Motor neuron (in vitro differentiated cells): ENCODE measurements at places on chromosomes 5 and 9. TPM values are rescaled to one million over a fixed set of nuclear protein-coding genes. Genes with fewer than 3 reads are reported as not detected.

DNA sequence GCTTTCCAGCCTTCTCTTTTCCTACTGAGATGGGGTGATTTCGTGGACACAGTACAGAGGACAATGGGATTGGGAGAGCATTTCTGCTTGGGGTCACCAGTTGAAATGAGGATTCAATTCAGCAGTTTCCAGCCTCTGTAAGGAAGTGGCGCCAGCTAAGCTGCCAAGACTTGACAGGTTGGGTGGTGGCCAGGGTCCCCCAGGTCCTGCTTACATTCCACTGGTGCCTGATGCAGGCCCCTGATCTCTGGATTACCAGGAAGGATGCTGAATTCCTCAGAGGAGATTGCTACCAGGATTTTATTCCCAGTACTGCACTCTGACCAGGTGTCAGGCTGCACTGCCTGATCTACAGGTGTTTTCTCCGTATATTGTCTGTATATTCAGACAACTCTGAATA is 119.7 kb downstream of the PSD2 start:
- no peak for ATAC-seq

Gene GDA
- 0.11 and 0.25 TPM in 2 replicates for total RNA-seq

DNA sequence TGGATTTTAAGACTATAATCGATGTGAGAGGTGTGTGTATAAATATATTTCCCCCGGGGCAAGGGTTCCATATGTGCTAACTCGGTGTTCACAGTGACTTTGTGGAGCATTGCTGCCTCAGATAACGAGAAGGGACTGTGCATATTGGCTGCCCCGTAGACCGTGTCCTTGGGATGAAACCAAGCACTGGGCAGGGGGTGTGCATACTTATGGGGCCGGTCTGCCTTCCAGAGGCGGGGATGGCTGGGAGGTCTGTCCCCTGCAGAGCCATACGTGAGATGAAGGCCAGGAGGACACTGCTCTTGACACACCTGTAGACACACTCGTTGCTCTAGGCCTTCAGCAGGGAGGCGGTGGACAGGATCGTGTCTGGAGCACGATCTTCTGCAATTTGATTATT is 56.0 kb upstream of the ZNF354A start:
- no peak for ATAC-seq

Gene NEURL1B
- total RNA-seq = 5.1 and 5.9 TPM in 2 replicates

Gene NRARP
- 20.5 and 22.4 TPM in 2 replicates for total RNA-seq

GRCh38 chr5:72996632-72997031 is 40.8 kb downstream of the FCHO2 start:
- ATAC-seq = no peak

DNA sequence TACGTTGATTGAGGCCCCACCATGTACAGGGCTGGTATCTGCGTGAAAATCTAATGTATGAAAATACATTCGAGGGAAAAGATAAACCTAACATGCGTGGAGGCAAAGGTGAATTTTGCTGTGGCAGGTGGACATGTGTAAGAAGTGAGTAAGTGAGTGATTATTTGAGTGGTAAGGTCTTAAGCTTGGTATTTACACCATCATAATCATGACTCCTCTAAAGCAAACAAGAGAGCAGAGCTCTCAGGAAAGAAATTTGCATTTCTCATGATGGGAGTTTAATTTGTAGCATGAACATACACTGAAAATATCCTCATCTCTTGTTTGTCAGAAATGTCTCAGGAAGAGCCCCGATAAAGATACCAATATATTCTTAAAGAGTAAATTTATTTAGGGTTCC is 260.6 kb downstream of the PSAT1 start:
- ATAC-seq = no peak

Gene GNA14
- 0.23 and 0.79 TPM in 2 replicates for total RNA-seq

DNA sequence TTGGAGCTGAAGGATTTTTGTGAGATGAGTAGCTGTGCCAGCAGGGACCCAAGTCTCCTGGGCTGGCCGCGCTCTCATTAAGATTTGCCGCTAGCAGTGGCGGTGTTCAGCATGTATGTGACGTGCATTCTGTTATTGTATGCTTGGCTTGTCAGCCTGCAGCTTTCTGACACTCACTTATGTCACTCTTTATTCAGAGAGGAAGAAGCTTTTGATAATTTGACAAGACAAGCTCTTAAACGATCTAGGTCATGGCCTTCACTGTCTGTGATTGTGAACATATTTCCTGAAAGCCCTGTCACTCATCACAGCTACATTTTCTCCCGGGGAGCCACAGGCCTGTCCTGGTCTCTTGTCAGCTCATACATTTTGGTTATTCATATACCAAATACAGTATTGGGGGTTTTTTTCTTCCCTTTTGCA is 98.2 kb upstream of the GRHPR start:
- no peak for ATAC-seq

Gene TMEM174
- not detected in 2 replicates for total RNA-seq

Gene ACTBL2
- 0.05 TPM in 1 of 2 replicates, not detected in the other for total RNA-seq

GRCh38 chr9:94199776-94200175 is 59.3 kb upstream of the ZNF169 start:
- ATAC-seq = no peak

Gene SLC45A2
- 1.0 and 1.5 TPM in 2 replicates for total RNA-seq

GRCh38 chr9:93678199-93679019 is 102.0 kb downstream of the PHF2 start:
- no peak for ATAC-seq
